ENCODE measurements at places on chromosomes 2 and 18.

DNA sequence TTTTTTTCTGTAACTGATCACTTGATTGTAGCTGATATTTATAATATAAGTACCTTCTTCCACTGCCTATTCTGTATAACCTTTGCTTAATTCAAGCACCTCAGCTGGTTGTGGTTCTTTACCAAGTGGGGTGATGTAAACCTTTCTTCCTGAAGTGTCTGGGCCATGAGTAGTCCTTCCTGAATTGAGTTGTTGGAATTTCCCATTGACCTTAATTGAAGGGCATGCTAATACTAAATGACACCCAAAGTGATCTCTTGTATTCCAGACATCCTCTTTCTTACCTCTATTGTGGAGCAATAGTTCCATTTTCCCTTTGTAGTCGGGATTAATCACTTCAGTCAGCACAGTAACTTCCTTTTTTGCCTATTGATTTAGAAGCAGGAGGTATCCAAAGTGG lies 1496.8 kb upstream of the CELF4 start:
- no peak for DNase-seq

DNA sequence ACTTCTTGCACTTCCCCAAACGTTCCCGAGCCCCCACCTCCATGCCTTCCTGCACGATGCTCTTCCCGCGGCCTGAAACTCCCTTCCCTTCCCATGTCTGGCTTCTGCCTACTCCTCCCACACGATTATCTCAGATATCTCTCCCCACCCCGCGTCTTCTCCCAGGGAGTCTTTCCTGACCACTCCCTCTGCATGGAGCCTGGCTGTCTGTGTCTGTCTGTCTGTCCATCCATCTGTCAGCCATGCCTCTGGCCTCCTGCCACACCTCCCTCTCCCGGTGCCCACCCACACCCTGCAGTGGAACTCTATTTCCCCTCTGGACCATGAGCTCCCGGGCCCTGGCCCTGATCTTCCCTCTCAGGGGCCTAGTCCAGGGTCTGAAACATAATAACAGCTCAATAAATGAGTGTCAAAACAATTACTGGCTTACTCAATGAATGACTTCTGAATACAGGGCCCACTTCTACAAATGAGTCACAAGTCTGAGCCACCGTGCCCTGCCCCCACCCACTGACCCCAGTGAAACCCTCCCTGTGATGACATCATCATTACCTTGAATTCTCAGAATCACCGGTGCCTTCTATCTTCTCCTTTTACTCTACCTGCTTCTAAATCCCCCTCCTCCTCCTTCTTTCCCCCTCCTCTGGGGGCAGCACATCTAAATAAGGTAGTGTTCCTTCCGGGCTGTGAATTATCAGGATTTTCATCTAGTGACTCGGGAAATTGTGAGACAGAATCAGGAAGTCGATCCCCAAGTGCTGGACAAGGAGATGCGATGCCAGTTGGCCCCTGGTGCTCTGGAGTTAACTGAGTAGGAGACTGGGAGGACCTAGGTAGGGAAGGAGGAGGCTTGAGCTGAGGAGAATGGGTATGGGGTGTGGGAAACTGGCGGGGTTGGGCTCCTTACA lies 46.1 kb upstream of the PLB1 start:
- no peak for DNase-seq

DNA sequence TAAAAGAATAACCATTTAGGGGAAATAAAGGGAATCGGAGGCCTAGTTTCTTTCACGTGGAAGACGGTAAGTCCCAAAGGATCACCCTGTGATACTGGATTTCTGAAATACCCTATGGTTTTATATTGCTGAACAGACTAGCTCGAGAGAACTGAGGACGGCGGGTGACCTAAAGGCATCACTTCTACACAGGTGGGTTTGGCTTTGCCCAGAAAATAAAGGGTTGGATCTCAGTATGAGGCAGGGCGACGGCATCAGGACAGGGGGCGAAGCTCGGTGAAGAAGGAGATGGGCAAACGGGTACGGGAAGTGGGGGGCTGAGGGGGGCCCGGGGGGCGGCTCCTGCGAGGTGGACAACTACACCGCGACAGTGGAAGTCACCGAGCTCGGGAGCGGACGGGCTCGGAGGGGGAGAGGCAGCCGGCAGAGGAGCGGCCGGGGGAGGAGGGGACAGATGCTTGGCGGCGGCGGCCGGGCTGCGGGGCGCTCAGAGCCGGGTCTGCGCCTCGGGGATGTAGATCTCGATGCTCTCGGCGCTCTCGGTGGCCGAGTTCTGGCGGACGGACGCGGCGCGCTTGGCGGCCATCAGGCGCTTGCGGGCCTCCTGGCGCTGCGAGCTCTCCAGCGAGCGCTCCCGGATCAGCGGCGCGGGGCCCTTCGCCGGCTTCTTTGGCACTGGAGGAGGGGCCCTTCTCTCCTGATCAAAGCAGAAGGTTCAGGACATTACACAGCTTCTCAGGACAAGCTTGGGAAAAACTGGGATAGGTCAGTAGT lies 48.9 kb downstream of the TGIF1 start:
- no peak for DNase-seq

GRCh38 chr2:39407516-39408296 lies 29.4 kb downstream of the MAP4K3 start:
- no peak for DNase-seq

- no peak for DNase-seq
These were observed 220.7 kb downstream of the TPGS2 start for GRCh38 chr18:36608107-36608506.

GRCh38 chr2:210009126-210009525 lies 6.7 kb downstream of the RPE start:
- no peak for DNase-seq

GRCh38 chr18:46252759-46253158 lies 148.6 kb downstream of the HAUS1 start:
- no peak for DNase-seq

GRCh38 chr2:142136571-142136970 lies 5.8 kb upstream of the LRP1B start:
- DNase-seq: no peak

- no peak for DNase-seq
These were observed 656.0 kb downstream of the TDRD15 start for GRCh38 chr2:21779786-21780185.

GRCh38 chr2:56195563-56195962 lies 11.8 kb downstream of the CCDC85A start:
- DNase-seq: no peak

GRCh38 chr2:163200741-163201140 lies 362.2 kb upstream of the KCNH7 start:
- no peak for DNase-seq

- no peak for DNase-seq
These were observed 385.9 kb downstream of the TXNL1 start for GRCh38 chr18:56252456-56252855.

- DNase-seq: no peak
These were observed 11.3 kb upstream of the BZW1 start for GRCh38 chr2:200800458-200800857.

DNA sequence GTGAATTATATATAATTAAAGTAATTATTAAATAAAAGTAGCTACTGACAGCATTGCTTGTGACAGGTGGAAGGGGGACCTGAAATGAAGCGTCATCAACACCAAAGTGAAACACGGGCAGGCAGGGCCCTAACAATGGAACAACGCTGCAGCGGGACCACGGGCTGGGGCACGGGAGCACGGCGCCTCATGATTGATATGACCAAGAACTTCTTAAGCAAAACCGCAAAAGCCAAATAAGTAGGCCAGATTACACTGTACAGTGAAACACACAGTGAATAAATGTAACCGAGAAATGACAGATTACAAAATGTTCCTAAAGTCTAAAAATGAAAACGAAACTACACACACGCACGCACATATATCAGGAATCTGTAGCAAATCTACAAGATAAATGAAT lies 81.4 kb downstream of the SNTG2 start:
- no peak for DNase-seq

DNA sequence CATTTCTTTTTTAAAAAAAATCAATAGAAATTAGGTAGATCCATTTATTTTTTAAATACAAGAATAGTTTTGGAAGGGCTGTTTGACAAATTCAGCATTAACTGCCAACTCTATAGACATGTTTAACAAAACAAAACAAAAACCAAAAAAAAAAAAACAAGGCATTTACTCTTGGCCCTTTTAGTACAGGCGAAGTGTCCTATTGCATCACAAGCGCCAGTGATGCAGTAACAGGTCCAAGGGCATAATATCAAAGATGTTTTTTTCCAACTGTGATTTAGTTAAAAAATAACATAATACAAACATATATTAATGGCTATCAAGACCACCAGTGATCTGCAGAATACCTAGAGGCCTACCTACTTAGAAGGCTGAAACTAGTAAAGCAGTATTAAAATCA lies 55.3 kb downstream of the XDH start:
- DNase-seq: no peak

- DNase-seq: no peak
These were observed 29.8 kb downstream of the TOGARAM2 start for GRCh38 chr2:29010946-29011345.

DNA sequence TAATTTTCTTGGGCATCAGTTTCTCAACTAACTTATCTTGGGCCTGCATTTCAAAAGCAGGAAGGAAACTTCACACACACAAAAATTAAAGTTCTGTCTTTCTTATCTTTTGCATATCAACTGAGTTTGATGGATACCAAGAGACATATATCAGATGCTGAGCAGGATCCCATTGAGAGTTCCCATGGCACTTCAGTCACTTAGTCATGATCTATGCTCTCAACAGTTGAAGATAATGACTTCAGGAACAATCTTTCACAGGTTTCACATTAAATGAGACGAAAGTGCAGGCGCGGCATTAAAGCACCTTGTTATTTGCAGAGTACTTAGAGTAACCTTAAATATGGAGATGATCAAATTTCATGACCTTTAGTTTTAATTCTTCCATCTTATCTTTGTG lies 2139.8 kb upstream of the CELF4 start:
- no peak for DNase-seq

DNA sequence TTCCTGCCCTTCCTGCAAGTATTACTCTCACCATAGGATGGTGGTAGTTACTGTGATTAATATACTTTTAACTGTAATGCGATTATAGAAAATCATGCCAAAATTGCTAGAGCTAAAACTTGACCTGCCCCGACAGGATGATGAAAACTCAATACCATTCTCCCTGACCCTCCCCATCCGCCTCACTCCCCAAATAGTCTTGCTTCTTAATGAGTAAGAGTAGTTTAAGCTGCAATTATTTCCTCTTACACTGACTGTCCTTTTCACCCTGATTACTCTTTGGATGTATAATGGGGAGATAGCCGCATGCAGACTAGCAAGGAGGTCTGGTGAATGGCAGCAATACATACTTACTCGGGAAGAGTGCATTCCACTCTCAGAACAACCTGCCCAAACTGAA lies 269.6 kb upstream of the SIX3 start:
- no peak for DNase-seq

DNA sequence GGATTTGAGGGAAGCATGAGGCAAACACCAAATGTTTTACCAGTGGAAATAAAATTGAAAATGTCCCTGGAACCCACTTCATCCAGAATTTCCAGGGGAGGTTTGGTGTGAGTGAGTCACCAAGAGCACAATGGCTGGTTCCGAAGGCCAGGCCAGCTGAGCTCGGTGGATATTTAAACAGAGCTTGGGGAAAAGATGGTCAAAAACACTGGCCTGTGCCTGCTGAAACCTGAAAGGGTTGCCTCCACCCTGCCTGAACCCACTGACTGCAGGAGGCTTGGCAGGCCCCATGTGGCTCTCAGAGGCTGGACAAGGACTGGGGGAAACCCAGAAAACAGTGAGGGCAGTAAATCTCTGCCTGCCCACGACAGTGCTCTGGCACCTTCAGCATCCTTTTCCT lies 93.9 kb downstream of the TTC32 start:
- no peak for DNase-seq

GRCh38 chr2:15582710-15583357 lies 8.8 kb upstream of the DDX1 start:
- no peak for DNase-seq

DNA sequence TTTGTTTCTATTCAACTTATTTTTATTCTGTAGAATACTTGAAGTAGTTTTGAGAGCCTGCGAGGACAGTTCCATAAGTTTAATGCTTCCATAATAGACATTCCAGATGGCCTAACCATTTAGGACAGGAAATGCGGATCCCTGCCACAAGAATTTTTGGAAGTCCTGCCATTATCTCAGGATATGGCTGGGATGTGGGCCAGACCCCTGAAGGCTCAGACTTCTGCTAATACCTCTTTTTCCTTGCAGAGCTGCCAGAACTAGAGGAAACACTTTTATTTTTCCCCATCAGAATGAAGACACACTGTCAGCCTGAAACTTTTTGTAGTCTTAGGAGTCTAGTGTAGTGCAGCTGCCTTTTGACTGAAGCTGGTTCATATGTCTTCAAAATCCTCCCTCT lies 806.5 kb downstream of the TDRD15 start:
- DNase-seq: no peak

DNA sequence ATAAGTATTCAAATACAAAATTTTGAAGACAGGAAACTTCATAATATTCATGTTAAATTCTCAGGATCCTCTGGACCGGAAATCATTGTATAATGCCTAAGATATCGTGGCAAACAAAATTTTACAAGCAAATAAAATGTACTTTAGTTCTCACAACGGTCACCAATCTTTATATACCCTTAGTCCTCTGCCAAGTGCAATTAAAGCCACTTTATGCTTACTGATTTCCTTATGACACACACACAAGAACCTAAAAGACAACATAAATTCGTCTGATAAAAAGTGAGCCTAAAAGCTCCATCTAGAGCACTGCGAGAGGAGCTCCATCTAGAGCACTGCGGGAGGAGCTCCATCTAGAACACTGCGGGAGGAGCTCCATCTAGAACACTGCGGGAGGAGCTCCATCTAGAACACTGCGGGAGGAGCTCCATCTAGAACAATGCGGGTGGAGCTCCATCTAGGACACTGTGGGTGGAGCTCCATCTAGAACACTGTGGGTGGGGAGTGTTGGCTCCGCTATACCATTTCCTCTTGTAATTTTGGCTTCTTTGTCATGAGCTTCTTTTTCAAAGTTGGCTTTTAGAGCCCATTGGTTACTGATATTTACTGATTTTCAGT lies 15.9 kb downstream of the ATP8B1 start:
- no peak for DNase-seq

- no peak for DNase-seq
These were observed 29.1 kb upstream of the FAM136A start for GRCh38 chr2:70331012-70331411.

DNA sequence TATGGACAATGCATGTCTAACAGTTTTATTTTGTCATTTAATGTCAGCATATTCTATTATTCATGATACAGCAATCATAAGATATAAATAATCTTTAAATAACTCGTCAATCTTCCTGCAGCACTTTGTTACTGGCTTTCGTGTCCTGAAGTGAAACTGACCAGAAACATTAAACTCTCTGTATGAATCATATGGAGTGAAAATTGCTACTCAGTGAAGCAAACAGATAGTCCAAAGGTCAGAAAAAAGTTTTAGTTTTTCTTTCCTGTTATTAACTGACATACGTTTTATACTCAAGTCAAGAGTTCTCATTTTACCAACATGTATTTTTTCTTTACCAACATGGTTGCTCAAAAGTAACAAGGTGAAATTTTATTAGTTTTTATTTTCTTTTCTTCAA lies 106.8 kb upstream of the GALNT5 start:
- DNase-seq: no peak

GRCh38 chr2:99710721-99711120 lies 220.9 kb upstream of the REV1 start:
- no peak for DNase-seq

Data from NCI-H748 treated with DMSO at 0.1 percent for 48 hours (cell line).